ENCODE measurements at places on chromosomes 5 and 9. TPM values are rescaled to one million over a fixed set of nuclear protein-coding genes. Genes with fewer than 3 reads are reported as not detected.

The NEURL1B gene
- 105 TPM for total RNA-seq

The PCDHGC3 gene
- 6.0 TPM for total RNA-seq

- no peak for DNase-seq
These were observed 6.8 kb downstream of the HAND1 start for GRCh38 chr5:154470947-154471870.

DNA sequence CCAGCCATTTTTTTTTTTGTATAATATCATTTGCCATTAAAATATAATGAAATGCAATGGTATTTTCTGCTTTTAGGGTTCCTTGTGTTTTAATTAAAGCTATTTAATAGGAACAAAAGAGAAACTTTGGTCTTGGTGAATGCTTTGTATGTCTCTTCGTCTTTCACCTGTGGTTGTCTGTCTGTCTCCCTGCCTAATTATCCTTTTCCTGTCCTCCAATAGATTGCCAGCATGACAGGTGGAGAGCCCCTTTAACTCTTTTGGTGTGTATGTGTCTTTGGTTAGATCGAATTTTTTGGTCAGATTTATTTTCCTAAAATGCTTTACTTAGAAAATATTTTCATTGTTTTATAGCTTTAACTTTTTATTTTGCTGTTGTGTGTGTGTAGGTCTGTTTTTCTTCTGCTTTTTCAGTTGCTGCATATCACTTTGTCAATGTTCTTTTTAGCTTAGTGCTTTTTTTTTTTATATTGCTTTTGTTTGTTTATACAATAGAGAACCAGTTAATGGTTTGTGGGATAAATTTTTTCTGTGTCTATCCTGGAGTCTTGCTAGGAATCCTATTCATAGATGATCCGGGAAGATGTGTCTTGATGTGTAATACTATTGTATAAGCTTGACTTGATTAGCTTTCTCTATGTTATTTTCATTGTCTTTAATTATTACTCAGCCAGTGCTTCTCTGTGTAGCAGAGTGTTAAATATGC lies 8.6 kb downstream of the CHMP5 start:
- no peak for DNase-seq

DNA sequence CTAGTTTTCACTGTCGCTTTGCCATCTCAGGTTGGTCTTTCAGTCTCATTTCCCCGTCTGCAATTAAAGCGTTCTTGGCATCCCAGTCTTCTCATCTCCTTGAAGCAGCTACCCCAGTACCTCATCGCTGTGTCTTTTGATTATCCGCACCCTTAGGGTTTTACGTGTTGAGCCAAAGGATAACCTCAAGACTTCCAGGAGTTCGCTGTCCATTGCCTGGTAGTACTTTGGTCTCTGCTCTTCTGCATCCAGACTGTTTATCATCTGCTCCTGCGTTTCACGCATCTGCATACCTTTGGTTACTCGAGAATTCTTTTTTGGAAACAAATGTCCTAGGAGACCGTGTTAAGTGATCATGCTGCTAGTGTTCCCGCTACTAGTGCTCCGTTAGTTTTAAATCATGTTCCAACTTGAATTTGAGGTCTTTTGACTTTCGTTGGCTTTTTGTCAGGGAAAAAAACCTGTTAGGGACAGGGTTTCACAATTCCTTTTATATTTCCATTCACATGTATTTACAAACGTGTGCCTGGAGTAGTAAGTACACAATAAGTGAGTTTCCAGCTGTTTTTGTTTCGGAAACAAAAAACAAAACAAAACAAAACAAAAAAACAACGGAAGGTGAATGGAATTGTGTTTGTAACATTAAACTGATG lies 888 bp downstream of the RABGAP1 start:
- DNase-seq = no peak

The OR1N2 gene
- not detected for total RNA-seq

DNA sequence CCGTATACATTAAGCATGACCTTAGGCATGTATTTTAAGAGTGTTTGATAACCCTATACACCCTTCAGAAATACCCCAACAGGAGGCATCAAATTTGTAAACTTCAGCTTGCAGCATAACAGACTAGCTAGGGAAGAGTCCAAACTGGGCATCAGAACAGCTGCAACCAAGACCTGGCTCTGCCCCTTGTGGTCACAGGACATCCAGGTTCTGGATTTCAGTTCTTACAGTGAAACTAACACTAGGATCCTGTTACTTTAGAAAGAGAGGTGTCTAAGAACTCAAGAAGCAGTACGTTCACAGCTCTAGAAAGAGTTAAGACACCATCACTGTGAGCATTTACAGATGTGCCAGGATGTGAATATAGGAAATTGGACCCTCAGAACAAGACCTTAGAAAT lies 229.8 kb downstream of the BNC2 start:
- no peak for DNase-seq

GRCh38 chr9:106891286-106891685 lies 28.3 kb downstream of the ZNF462 start:
- no peak for DNase-seq

- DNase-seq = no peak
These were observed 124.7 kb downstream of the CEP120 start for GRCh38 chr5:123298335-123299030.

DNA sequence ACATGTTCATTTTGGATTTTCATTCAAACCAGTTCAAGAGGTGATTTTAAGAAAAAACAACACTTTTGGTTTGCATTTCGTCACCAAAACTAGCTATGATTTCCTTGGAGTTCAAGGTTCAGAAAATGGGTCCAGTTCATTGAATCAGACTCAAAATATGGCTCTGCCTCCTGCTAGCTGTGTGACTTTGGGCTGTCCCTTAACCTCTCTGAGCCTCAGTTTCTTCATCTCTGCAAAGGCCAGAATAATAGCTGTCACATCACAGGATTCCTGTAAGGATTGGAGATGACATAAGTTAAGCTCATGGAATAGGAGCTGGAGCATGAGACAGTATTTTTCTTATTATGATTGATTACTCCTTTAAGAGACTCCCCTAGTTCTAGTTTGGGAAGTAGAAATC lies 147.8 kb upstream of the SMIM23 start:
- no peak for DNase-seq

DNA sequence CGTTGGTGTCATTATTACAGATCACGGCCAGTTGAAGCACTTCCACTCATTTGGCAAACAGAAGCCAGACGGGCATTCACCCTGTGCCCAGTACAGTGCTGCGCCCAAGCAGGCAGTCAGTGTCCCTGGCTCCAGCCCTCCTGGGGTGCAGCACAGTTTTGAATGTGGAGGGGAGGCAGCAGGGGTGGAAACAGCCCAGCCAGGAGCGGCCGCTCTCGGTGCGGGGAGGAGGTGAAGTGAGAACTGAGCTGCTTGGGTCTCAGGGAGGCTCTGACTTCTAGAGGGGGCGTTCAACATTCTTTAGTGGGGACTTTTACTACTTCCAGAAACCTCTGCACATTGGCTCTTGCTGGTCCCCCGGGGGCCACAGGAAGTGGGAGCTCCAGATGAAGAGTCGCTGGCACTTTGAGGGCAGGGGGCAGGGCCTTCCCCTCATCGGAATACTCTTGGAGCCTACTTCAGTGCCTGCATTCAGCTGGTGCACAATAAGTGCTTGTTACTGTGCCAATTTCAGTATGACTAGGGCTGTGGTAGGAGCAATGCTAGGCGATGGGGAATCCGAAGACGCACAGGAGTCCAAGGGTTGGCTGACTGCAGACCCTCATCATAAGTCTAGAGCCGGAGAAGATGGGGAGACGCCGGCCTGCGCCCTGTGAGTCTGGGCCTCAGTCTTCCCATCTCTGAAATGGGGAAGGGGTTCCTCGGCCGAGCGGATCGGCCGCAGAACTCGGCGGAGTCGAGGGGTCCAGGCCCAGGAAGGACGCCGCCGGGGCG lies 492 bp upstream of the NEK6 start:
- DNase-seq = peak; percentile 10

The SHOC1 gene
- total RNA-seq = not detected

The SEC61B gene
- 72.5 TPM for total RNA-seq

The PCDHB2 gene
- total RNA-seq = 1.1 TPM

DNA sequence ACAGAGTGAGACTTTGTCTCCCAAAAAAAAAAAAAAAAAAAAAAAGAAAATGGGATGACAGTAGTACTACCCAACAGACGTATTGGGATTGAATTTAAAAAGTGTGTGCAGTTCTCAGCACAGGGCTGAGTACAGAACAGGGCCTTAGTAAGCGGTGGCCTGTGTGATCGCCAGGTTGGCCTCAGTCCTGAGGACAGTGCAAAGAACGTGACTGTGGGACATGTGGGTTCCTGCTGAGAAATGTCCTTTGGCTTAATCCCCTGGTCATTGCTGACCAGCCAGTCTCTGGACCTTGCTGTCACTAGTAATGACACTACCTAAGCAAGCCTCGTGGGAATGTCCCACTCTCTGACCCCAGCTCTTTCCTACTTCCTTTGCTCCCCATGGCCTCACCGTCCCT lies 13.3 kb downstream of the GTF3C5 start:
- no peak for DNase-seq

DNA sequence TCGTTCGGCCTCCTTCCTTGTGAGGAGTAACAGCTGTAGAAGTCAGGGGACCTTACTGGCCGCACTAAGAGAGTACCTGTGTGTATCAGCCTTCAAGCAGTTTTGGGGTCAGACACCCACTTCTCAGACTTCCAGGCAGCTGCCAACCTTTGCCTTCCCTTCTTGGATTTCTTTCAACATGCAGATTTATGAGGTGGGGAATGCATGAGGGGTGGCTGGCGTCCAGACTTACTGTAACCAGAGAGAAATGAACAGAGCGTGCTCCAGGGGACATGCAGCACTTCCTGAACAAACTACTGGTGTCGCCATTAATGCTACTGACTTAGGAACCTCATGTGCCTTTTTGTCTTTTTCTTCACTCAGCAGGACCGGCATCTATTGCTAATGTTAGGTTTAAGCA lies 46.7 kb downstream of the INSYN2B start:
- no peak for DNase-seq

The QSOX2 gene
- 4.4 TPM for total RNA-seq

GRCh38 chr5:89444088-89444487 lies 561.1 kb upstream of the MEF2C start:
- DNase-seq = no peak

DNA sequence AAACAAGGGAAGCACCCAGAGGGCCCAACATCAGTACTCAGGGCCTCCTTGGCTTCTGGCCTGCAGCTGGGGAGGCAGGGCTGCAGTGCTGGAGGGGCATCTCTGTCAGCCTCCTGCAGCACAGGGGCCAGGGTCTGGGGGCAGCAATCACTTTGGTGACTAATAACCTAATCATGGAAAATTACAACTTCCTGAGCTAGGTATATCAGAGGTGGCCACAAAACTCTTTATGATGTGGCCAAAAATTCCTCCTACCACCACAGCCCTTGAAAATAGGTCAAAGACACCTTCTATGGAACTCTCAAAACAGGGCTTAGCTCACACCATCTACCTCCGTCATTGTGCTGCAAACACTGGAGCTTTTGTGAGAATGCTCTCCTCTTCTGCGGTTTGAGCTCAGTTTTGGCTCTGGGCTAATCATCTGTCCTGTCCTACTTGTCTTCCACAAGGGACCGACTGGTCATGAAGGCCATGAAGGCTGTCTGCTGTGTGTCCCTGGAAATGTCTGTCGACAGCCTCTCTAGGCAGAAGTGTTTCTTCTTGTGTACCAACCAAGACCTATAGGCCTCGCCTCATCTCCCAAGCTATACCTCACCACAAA lies 28.6 kb downstream of the CSF2 start:
- no peak for DNase-seq

- DNase-seq = no peak
These were observed 1498.8 kb downstream of the MAT2B start for GRCh38 chr5:165004175-165004574.

The SEMA6A gene
- total RNA-seq = 118 TPM

GRCh38 chr5:71895546-71895945 lies 176.5 kb downstream of the CARTPT start:
- peak; percentile 25 for DNase-seq

DNA sequence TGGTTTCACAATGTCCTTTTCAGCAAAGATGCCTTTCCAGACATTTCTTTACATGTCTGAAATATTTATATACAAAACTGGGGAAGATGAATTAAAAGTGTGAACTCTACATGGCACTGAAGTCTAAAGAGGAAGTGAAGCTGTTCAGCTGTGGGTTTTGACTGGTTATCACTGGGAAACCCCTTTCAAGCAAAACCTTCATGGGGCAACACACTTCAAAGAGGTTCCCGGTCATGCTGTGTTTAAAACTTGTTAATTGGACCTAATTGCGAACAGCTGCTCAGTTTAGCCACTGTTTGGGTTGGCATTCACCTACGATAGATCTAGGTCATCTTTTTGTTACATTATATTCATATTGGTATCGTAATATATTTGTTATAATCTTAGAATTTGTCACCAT lies 20.0 kb upstream of the GDNF start:
- no peak for DNase-seq

- DNase-seq = no peak
These were observed 450.6 kb downstream of the TMEM232 start for GRCh38 chr5:110275878-110276277.

DNA sequence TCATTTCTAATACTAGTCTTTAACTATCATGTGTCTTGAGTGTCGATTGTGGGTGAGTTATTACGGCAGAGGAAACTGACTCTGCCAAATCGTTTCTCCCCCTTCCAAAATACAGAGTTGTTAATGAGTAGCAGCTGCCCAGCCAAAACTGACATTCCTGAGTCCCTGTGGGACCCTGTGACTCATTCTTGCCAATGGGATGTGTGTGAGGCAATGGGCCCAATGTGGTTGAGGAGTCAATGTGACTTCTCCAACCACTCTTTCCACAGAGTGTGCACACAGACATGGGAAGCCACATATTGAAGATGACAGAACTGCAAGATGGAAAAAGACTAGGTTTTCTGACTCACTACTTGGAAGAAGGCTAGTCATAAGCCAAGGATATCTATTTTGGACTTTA lies 434.7 kb downstream of the DTWD2 start:
- DNase-seq = no peak

The CNTFR gene
- total RNA-seq = 59.1 TPM

The MARVELD2 gene
- 40.8 TPM for total RNA-seq

DNA sequence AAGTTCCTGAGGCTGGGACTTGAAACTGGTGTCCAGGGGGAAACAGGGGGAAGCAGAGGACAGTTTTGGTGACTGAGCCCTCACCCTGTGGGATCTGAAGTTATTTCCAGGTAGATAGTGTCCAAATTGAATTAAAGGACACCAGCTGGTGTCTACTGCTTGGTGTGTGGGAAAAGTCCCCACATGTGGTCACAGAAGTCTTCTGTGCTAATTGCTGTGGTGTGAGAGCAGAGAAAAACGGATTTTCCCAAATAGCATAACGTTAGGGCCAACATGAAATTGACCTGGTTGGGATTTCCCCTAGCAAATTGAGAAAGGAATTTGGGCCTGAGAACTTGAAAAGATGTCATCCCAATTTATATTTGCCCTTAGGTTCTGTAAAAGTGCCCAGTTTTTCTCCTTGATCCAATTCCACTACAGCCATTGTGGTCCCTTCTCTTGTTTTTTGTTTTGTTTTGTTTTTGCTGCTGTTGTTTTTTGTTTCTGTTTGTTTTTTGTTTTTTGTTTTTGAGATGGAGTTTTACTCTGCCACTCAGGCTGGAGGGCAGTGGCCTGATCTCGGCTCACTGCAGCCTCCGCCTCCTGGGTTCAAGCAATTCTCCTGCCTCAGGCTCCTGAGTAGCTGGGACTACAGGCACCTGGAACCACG lies 5.6 kb upstream of the STARD4 start:
- no peak for DNase-seq

Measured in transverse colon (tissue), 4 donors.